Mesothelial cell of epicardium (in vitro differentiated cells): ENCODE measurements at places on chromosomes 6 and 20.

- no peak for DNase-seq
Measured at GRCh38 chr6:170524172-170524502, 29.0 kb downstream of the PSMB1 start.

DNA sequence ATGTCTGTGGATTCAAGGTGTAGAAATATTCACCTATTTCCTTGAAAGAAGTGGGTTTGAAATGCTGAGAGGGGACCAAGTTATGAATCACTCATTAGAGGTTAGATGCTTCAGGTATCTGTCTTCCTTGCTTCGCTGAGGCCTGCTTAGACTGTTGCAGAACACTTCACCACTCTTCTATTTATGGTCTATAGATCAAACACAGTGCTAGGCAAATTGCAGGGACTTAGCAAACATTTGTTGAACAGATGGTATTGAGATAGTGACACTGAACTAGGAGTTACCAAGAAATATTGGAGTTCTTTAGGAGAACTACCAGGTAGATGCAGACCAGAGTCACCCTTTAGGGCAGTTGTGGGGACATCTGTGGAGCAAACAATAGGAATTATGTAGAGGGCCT, 123.8 kb downstream of the RFPL4B start:
- no peak for DNase-seq

DNA sequence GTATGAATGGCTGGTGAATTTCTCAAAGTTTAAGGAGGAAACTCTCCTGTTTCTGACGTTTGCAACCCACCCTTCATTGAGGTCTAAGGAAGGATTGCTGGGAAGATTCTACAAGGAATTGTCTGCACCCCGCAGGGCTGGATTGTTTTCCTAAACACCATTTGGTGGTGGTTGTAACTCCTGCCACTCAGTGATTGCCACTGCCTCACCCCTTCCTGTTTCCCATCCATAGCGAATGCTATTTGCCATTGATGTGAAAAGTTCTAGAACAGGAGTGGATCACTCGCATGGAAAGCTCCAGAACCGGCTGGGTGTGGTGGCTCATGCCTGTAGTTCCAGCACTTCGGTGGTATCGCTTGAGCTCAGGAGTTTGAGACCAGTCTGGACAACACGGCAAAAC, 8.7 kb upstream of the DSP start:
- DNase-seq, result no peak

DNA sequence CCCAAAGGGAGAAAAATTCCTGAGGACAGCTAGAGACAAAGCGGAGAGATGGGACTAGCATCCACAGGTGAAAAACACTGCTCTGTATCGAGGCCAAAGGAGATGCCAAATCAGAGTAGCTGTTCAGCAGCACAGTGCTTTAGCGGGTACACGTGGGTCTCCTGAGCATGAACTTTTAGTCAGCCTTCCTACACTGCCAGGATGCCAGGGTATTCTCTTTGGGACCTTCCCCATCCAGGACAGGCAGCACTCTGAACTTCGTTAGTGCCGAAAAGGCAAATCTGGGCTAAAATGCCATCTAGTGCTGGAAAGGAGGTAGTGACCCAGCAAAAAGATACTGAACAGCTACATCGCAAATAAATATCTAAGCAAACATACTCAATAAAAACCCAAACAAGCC, 64.9 kb downstream of the C6orf58 start:
- no peak for DNase-seq

DNA sequence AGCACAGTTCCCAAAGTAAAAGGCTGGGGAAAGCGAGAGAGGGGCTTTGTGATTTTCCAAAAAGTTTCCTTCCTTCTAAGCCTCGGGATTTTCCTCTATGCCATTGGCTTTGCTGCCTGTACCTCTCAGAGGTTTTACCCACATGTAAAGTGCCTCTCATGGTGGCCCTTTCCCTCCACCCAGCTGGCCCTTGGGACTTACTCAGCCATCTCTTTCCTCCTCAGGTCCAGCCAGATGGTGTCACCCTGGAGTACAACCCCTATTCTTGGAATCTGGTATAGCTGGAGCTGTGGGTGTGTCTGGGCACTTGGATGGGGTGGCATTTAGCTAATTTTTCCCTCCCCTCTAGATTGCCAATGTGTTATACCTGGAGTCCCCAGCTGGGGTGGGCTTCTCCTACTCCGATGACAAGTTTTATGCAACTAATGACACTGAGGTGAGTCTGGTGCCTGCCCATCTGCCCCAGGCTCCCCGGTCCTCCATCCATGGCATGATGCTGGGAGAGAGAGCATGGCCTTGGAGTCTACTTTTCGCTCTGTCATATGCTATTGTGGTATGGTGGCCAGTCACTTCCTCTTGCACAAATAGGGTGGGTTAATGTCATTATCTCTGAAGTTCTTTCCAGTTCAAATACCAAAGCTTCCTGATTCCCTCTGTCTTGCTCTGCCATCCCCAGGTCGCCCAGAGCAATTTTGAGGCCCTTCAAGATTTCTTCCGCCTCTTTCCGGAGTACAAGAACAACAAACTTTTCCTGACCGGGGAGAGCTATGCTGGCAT, 1.1 kb downstream of the CTSA start:
- no peak for DNase-seq

GRCh38 chr20:19361790-19362189, 149.3 kb downstream of the SLC24A3 start:
- no peak for DNase-seq

GRCh38 chr6:38933426-38933825, 115.2 kb upstream of the GLP1R start:
- no peak for DNase-seq

DNA sequence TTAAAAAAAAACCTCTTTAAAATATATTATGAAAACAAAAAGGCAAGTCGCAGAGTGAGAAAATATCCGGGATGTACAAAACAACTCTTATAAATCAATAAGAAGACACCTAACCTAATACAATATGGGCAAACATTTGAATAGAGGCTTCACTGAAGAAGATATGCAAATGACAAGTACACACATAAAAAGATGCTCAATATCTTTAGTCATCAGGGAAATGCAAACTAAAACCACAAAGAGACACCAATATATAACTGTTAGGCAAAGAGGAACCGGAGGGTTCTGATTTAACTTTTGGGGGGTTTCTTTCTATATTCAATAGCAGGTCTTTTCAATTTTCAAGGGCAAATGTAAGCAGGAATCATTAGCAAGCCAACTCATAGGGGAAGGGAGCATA, 480.7 kb upstream of the SPTLC3 start:
- no peak for DNase-seq

DNA sequence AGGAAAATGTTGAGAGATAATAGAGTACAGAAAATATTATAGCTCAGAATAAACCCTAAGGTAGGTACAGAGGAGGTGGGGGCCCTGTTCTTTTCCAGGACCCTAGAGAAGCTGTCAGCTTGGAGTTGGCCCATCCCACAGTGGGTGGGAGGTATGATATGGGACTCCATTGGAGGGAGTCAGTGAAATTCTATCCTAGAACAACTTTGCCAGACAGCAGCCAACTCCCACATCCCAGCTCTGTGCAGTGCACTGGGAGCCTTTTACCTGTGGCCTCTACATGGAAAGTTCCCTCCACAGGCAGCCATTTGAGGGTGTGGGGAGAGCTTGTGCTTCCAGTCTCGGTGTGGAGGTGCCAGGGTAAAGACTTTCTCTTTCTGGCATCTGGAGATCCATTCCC, 36.8 kb upstream of the CLIC5 start:
- DNase-seq, result no peak

DNA sequence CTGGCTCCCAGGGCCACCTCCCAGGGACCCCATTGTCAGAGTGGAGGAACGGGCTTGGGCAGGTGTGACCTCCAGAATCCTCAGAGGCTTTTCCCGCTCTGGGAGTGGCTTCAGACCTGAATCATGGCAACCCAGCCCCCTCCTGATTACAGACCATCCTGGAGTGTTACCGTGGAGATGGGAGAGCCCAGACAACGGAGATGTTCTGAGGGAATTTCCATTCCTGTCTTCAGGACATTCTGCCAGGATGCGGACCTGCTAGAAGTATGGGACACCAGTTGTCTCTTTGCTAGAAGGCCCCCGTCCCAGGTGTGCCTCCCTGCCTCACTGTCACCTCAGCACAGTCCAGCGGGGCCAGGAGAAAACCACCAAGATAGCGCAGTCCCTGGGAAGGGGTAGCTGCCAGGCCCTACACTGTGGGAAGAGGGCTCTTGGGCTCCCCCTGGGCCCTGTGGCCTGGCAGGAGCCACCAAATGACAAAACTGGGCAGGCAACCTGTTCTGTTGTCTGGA, 109.9 kb downstream of the PSMB1 start:
- peak; percentile 33 for DNase-seq

DNA sequence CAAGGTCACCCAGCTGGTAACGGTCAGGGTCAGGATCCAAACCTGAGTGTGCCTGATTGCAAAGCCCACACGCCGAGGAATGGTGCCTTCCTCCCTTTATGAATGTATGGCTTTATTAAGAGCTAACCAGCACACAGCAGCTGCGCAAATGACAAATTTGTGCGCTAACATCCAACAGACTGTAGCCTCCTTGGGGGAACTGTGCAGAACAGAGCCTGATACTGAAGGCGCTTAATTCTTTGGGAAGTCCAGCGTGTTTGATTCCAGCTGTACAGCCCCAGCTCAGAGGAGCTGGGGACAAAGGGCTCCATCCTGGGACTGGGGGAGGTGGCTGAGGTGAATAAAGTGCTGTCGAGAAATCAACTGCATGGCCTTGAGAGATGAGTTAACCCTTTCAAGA, 75.7 kb upstream of the JARID2 start:
- DNase-seq, result no peak

DNA sequence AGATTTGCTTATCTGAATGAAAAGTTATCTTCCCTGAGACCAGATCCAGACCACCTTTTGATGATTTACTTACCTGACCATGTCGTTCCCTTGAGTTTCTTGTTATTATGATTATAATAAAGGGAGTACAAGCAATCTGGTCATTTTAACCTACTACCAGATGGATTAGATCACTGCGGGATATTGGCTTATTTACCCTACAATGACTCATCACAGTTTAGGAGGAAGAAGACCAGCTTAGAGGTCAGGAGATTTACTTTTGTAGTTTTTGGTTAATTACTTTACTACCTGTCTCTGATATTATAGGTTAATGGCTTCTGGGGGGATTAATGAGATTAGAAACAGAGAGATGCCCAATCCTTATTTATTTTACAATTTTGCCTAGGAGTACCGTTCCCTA, 10.7 kb downstream of the PKIB start:
- no peak for DNase-seq
